ENCODE measurements at places on chromosomes 4 and X.

DNA sequence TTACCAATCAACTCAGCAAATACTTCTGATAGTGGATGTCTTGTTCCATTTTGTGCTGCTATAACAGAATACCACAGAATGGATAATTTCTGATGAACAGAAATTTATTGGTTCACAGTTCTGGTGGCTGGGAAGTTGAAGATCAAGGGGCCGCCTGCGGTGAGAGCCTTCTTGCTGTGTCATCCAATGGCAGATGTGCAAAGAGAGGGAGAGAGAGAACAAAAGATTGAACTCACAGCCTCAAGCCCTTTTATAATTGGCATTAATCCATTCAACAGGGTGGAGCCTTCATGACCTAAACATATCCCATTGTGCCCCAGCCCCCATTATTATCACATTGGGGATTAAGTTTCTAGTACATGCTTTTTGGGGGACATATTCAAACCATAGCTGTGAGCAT lies 86.1 kb downstream of the ADGRG4 start:
- DNase-seq: no peak

GRCh38 chr4:56914336-56914735 lies 6.6 kb downstream of the REST start:
- no peak for DNase-seq

GRCh38 chr4:85951099-85951498 lies 408.8 kb downstream of the MAPK10 start:
- no peak for DNase-seq

- no peak for DNase-seq
Observed at GRCh38 chr4:5045097-5045496, 6.2 kb upstream of the STK32B start.

GRCh38 chrX:1034717-1035116 lies 177.7 kb downstream of the CRLF2 start:
- no peak for DNase-seq

- no peak for DNase-seq
Observed at GRCh38 chr4:104983615-104984179, 163.0 kb upstream of the TET2 start.

DNA sequence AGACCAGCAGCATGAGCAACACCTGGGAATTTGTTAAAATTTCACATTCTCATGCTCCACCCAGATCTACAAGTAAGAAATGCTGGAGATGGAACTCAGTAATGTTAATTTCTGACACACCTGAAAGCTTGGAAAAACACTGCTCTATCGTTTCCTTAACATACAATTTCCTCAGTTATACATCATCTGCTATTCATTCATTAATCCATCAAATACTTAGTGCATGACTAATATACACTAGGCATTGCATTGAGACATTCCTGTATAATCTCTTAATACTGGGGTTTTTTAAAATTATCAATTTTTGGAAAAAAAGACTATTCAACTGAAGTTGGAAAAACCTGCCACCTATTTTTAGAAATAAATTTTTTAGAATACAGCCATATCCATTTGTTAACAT lies 106.1 kb downstream of the CHM start:
- no peak for DNase-seq

GRCh38 chrX:136261321-136261720 lies 10.1 kb upstream of the MAP7D3 start:
- DNase-seq: no peak

All from germinal center (tissue), 1 donor.